HT-29 (cell line): ENCODE measurements at places on chromosomes 4 and X.

DNA sequence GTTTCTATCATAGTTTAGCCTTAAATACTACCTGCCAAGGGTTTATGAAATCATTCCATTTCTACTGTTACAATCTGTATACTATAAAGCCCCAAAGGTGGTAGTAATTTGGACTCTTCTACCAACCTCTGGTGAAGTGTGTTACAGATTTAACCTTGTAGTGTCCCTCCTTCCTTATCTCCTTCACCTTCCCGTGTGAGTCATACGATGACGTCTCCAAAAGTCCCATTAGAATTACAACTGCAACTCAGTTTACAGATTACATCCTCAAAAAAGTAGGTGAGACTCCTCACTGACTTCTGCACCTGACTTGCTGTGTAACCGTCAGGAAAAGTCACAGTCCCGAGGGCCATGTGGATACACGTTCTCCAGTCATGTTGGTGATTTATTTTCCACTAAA, 219.0 kb downstream of the DCTD start:
- no peak for DNase-seq

DNA sequence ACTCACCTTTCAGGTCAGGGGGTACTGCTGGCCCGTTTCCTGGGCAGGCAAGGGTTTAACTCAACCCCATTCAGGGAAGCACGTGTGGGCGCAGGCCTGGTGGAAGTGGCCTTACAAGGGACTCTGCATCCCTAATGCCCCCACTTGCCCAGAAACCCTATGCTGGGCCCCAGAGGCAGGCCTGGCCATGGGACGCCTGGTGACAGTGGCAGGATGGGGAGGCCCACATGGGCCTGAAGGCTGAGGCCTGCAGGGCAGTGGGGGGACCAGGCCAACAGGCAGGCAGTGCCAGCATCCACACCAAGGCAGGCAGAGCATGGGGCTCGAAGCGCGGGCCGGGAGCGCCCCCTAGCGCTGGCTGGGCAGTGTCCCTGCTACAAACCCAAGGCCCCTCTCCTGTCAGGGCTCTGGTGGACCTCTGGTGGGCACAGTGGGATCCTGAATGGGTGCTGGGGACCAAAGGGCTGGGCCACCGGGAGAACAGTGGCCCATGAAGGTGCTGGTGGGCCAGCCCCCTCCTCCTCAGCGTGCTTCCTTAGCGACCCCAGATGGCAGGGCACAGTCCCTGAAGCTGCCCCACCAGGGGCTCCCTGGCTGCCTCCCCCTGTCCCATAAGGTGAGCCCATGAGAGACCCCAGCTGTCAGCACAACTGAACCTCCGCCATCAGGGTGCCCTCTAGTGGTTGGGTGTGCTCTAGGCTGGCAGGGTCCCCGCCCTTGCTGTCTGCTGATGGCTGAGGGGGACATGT, 16.8 kb downstream of the FGFR3 start:
- DNase-seq, result peak; percentile 86

DNA sequence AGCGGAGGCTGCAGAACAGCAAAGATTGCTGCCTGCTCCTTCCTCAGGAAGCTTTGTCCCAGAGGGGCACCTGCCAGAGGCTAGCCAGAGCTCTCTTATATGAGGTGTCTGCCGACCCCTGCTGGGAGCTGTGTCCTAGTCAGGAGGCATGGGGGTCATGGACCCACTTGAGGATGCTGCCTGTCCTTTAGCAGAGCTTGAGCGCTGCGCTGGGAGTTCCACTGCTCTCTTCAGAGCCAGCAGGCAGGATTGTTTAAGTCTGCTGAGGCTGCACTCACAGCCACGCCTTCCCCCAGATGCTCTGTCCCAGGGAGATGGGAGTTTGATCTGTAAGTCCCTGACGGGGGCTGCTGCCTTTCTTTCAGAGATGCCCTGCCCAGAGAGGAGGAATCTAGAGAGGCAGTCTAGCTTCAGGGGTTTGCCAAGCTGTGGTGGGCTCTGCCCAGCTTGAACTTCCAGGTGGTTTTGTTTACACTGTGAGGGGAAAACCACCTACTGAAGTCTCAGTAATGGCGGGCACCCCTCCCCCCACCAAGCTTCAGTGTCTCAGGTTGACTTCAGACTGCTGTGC, 10.9 kb downstream of the DCK start:
- DNase-seq, result no peak

DNA sequence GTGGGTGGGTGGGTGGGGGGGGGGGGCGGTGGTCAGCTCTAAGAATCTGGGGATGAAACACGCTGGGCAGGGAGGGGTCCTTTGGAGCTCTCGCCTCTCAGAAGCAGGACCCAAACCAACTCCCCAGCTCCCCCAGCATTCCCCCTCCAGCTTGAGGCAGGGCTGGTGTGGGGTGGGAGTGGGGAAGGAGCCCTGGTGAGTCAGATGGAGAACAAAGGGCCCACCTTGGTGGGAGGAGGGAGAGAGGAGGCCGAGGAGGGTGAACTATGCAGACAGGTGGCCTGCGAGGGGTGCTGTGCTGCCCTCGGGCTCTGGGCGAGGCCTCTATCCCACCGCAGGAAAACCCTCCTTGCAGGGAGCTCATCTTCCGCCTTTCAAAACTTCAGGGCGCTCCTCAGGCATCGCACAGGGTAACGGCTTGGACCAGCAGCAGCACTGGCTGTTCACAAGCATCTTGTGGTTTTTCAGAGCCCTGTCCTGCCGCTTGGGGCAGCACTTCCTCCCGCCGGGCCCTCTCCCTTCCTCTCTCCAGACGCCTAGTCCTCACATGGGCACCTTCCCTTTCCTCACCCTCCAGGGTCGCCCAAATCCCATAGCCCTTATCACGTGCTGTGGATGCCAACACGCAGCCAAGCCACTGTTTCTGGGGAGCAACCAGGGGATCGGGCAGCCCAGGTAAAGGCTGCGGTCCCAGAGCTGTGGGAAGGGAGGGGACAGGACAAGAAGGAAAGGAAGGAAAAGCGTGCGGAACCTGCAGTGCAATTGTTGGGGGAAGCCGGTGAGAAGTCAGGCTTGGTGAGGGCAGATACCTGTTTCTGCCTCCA, 34.0 kb upstream of the GRPEL1 start:
- peak; percentile 65 for DNase-seq

GRCh38 chr4:155906554-155907247, 3.2 kb downstream of the TDO2 start:
- DNase-seq, result peak; percentile 41

DNA sequence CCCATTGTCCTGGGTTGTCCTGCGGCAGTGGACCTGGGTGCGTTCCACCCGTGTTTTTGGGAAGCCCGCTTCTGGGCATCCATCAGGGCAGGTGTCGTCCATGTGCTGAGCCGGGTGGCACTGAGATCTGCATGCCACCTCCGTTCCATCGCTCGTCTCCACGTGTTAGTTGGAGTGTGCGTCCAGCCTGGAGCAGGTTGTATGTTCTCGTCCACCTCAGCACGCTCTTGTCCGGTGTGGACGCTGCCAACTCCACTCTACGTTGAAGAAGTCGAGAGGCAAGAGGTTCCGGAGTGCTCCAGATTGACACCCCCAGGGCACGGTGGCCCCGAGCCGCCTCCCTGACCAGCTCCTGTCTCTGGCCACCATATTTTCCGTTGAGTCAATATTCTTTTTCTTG, 33.9 kb downstream of the PCGF3 start:
- DNase-seq, result no peak

GRCh38 chr4:166230841-166231240, 357.8 kb downstream of the TLL1 start:
- no peak for DNase-seq

DNA sequence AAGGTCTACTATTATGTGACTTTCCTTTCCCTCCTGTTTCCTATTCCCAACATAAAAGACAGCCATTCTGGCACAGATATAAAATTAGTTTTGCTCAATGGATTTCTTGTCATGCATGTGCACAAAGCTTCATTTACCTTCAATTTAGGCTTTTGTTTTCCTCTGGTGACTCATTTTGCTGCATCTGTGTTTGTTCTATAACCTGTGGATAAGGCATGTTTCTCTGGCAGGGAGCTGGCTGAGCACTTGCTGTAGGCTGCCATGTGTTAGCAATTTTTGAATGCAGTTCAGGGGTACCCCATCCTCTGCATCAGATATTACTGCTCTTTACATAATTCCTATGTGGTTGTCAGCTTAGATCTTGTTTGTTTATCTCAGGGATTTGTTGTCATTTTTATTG, 202.8 kb upstream of the GRID2 start:
- no peak for DNase-seq
